ENCODE measurements at places on chromosomes 6 and 20.

GRCh38 chr6:69370763-69371162 lies 426.0 kb downstream of the LMBRD1 start:
- no peak for DNase-seq

- no peak for DNase-seq
Observed at GRCh38 chr6:132007474-132008190, 56.5 kb upstream of the CCN2 start.

DNA sequence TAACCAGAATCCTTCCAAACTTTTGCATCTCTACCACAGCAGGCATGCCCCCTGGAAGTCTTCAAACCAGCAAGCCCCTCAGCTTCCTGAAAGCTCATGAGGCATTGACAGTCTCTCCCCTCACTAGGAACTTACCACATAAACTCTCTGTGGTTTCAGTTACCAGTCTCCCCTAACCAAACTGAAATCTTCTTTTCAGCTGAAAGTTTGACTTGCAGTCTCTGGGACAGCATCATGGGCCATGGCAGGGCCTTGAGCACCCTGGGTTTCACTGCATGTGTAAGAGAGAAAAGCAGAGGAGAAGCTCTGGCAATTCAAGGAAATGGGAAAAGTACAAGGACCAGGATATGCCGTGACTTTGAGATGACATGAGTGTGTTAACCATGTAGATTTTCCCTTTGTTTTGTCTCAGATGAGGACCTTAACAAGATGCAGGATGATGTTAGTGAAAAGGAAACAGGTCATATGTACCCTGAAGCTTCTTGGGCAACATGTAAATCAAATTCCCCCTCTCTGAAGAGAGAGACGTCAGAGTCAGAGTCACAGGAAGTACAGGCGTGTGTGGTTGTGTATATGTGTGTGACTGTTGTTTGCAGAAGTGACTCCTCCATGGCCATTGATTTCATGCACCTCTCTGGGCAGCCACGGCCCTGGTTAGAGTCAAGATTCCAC lies 106.3 kb downstream of the TNFRSF21 start:
- no peak for DNase-seq

DNA sequence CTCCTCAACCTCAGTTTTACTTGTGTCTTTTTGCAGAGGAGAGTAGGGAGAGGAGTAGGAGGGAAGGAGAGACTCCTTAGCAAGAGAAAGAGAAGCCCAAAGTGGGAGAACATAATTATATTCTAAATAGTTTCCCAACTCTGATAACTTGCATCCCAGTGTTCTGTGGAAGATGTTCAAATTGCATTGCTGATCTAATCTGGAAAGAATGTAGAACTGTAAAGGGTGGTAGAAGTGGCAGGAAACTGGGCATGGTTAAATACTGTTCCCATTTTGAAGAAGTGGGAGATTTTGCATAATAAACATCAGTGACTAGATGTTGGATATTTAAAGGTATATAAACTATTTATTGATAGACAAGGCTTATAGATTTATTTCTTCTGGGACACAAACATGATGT lies 42.6 kb upstream of the HMGN3 start:
- no peak for DNase-seq

- DNase-seq = no peak
Observed at GRCh38 chr20:43167615-43168014, 22.1 kb downstream of the PTPRT start.

GRCh38 chr6:95578106-95578410 lies 723 bp downstream of the MANEA start:
- no peak for DNase-seq

- DNase-seq = no peak
Observed at GRCh38 chr6:152277826-152278329, 359.3 kb downstream of the SYNE1 start.

DNA sequence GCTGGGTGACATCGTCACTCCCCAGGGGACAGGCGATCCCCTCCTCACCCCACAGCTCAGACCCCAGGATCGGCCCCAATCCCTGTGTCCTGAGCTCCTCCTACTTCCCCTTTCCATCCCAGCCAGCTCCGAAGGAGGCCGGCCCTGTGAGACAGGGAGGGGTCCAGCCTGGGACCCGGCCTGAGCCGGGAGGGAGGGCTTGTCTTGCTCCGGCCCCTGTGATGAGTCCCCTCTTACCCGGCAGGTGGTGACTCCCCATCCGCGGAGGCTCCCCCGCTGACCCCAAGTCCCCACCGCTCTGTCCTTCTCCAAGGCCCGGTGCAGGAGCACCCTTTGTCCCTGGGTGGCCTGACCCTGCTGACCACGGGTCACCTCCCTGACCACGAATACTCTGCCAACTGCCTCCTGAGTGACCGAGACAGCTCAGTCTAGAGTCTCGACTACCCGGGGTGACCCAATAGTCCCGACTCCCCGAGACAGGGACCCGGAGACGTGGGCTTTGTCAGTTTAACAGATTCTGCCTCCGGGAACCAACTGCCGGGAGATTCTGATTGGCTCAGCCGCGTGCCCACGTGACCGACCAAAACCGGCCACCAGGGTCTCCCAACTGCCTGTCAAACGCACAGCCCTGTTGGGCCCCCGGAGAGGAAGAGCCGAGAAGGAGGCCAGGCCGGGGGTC lies 187.4 kb upstream of the PROKR2 start:
- DNase-seq = peak; percentile 93

DNA sequence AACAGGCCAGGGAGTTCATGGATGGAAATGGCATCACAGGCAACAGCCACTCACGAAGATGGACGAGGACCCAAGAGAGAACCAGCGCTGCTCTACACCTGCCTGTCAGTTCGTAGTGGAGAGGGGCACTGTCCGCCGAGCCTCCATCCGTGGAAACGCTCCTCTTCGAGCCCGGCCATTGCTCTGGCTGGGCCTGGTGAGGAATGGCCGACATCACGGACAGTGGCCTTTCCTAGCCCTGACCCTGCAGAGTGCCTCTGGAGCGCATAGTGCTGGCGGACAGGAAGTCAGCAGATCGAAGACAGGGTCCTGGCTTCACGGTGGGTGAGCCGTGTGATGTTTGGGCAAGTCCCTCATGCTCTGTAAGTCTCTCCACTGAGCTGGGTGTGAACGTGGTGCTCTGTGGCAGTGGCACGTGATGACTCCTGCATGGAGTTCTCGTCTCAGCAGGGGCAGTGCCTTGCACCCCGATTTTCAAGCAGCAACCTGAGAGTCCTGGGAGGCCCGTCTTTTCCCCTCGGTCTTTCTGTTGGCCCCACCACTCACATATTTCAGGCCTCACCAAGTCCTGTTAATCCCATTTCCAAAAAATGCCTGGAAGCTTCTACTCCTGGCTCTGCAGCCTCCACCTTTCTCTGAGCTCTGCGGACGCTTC lies 214.4 kb downstream of the ERMARD start:
- DNase-seq = no peak

GRCh38 chr6:35706468-35706867 lies 17.8 kb upstream of the FKBP5 start:
- no peak for DNase-seq

- no peak for DNase-seq
Observed at GRCh38 chr6:79334674-79335073, 100.2 kb upstream of the HMGN3 start.

- DNase-seq = no peak
Observed at GRCh38 chr6:67345946-67346345, 1289.1 kb upstream of the ADGRB3 start.

GRCh38 chr20:17992847-17993513 lies 24.2 kb downstream of the MGME1 start:
- DNase-seq = no peak
